ENCODE measurements at places on chromosomes 12 and 14. TPM values are rescaled to one million over a fixed set of nuclear protein-coding genes. Genes with fewer than 3 reads are reported as not detected.
A peak's percentile ranks its signal among the peaks of the same experiment; 100 is the strongest.

Gene AMHR2
- total RNA-seq: not detected

Gene SLCO1A2
- total RNA-seq: not detected

Gene ASCL1
- not detected for total RNA-seq

Gene PTPRQ
- not detected for total RNA-seq

Gene CCDC38
- not detected for total RNA-seq

Gene NR1H4
- total RNA-seq: not detected

Gene RNASE1
- total RNA-seq: 182 TPM

Gene WNT5B
- not detected for total RNA-seq

- peaks cover 12% of the 10 kb centered on the region for H3K27me3 ChIP-seq
- H3K27ac ChIP-seq: no peak overlapping the region
- no peaks in the 10 kb centered on the region for H3K36me3 ChIP-seq
- DNase-seq: no peak
- no peaks in the 10 kb centered on the region for H3K4me1 ChIP-seq
- H3K4me3 ChIP-seq: no peak overlapping the region
These were observed 42.3 kb upstream of the BATF start for GRCh38 chr14:75479770-75480600.

GRCh38 chr12:1421091-1421846, 173.1 kb downstream of the FBXL14 start:
- H3K4me1 ChIP-seq: no peaks in the 10 kb centered on the region
- no peak for DNase-seq
- H3K36me3 ChIP-seq: no peaks in the 10 kb centered on the region
- H3K4me3 ChIP-seq: no peak overlapping the region

DNA sequence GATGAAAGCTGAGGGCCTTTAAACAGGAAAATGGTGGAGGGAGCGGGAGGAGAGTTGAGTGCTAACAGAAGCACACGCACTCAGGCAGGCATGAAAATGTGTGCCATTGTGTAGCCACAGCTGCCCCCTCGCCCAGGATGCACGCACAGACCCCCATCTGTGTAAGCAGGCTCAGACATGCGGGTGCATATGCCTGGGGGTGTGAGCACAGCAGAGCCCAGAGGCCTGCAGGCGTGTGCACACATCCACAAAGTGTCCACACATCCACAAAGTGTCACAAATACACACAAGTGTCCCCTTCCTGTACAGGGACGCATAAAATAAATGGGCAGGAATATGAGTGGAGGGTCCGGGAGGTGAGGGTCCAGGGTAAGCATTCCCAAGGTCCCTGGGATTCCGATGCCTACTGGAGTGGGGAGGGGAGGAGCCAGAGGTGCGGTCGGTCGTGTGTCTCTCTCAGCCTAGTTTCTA, 805 bp upstream of the KRT7 start:
- no peak overlapping the region for H3K4me3 ChIP-seq
- H3K27ac ChIP-seq: peak overlapping the region; percentile 84
- no peaks in the 10 kb centered on the region for H3K36me3 ChIP-seq
- H3K4me1 ChIP-seq: peaks cover 44% of the 10 kb centered on the region

DNA sequence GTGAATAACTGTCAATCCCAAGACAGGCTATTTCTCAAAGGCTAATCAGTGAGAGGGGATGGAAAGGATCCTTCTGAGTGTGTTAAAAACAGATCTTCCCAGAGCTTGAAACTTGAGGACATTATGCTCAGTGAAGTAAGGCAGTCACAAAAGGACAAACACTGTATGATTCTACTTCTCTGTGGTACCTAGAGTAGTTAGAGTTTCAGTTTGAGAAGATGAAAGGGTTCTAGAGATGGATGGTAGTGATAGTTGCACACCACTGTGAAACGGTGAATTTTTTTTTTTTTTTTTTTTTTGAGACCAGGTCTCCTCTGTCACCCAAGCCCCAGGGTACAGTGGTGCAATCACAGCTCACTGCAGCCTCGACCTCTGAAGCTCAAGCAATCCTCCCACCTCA, 133.8 kb downstream of the SAMD4A start:
- H3K4me1 ChIP-seq: peaks cover 15% of the 10 kb centered on the region
- peaks cover 10% of the 10 kb centered on the region for H3K36me3 ChIP-seq
- no peak for DNase-seq
- no peaks in the 10 kb centered on the region for H3K27me3 ChIP-seq
- no peak overlapping the region for H3K4me3 ChIP-seq

DNA sequence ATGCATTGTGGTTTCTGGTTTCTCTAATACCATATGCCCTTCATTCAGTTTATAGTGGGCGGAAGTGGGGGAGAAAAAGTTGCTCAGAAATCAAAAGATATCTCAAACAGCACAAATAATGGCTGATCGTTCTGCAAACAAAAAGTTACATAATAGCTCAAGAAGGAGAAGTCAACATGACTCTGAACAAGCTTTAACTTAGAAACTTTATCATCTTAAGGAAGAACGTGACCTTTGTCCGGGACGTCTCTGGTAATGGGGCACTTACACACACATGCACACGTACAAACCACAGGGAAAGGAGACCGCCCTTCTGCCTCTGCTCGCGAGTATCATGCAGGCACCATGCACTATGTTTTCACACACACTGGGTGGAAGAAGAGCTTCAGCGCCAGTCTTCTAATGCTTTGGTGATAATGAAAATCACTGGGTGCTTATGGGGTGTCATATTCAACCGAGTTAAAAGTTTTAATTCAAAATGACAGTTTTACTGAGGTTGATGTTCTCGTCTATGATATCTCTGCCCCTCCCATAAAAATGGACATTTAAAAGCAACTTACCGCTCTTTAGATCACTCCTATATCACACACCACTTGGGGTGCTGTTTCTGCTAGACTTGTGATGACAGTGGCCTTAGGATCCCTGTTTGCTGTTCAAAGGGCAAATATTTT, 4.7 kb downstream of the FOS start:
- no peak overlapping the region for H3K27ac ChIP-seq
- peaks cover 3% of the 10 kb centered on the region for H3K4me1 ChIP-seq
- H3K4me3 ChIP-seq: no peak overlapping the region
- peaks cover 9% of the 10 kb centered on the region for H3K36me3 ChIP-seq
- peaks cover 7% of the 10 kb centered on the region for H3K27me3 ChIP-seq

- H3K27ac ChIP-seq: no peak overlapping the region
- H3K4me1 ChIP-seq: no peaks in the 10 kb centered on the region
- H3K36me3 ChIP-seq: no peaks in the 10 kb centered on the region
- no peak overlapping the region for H3K4me3 ChIP-seq
These were observed 22.4 kb upstream of the GPR33 start for GRCh38 chr14:31510222-31510621.

DNA sequence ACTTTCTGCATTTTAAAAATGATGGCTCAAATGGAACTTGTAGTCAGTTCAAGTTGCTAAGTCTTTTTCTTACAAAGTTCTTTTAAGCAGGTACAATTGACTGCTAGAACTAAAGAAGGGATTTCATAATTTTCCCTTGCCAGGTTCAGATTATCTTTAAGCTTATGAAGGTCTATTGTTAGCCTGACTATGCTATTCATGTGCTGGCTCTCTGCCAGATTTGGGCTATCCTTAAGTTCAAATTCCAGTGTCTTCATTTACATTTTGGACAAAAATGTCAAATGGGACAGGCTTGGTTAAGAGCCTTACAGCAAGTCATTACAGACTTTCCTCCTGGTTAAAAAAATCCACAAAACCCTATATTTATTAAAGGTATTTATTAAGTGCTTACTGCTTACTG, 42.3 kb downstream of the INSM2 start:
- H3K36me3 ChIP-seq: no peaks in the 10 kb centered on the region
- H3K27ac ChIP-seq: no peak overlapping the region
- no peaks in the 10 kb centered on the region for H3K4me1 ChIP-seq
- DNase-seq: peak; percentile 9
- no peak overlapping the region for H3K4me3 ChIP-seq

- no peaks in the 10 kb centered on the region for H3K4me1 ChIP-seq
- no peak overlapping the region for H3K4me3 ChIP-seq
- no peak overlapping the region for H3K27ac ChIP-seq
- H3K27me3 ChIP-seq: no peaks in the 10 kb centered on the region
- H3K36me3 ChIP-seq: no peaks in the 10 kb centered on the region
These were observed 237.3 kb downstream of the RGS6 start for GRCh38 chr14:72169521-72169920.

DNA sequence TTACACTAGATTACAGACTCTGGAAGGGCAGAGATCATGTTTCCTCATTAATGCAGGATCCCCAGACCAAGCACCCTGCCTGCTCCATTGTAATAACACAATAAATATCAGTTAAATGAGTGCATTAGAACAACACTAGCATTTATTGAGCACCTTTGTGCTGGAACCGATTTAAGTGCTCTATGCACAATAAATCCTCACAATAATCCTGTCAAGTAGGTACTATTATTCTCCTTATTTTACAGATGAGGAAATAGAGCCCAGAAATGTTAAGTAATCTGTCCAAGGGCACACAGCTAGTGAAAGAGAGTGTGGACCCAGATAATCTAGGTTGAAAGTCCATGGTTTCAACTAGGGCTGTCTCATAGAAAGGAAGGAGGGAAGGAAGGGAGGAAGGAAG, 69.8 kb downstream of the MAP1LC3B2 start:
- H3K4me1 ChIP-seq: no peaks in the 10 kb centered on the region
- H3K27ac ChIP-seq: no peak overlapping the region
- H3K27me3 ChIP-seq: peaks cover 2% of the 10 kb centered on the region
- DNase-seq: no peak

GRCh38 chr12:40300490-40300889, 75.7 kb downstream of the LRRK2 start:
- DNase-seq: no peak
- H3K27me3 ChIP-seq: no peaks in the 10 kb centered on the region
- no peak overlapping the region for H3K27ac ChIP-seq
- no peaks in the 10 kb centered on the region for H3K36me3 ChIP-seq
- H3K4me3 ChIP-seq: no peak overlapping the region

DNA sequence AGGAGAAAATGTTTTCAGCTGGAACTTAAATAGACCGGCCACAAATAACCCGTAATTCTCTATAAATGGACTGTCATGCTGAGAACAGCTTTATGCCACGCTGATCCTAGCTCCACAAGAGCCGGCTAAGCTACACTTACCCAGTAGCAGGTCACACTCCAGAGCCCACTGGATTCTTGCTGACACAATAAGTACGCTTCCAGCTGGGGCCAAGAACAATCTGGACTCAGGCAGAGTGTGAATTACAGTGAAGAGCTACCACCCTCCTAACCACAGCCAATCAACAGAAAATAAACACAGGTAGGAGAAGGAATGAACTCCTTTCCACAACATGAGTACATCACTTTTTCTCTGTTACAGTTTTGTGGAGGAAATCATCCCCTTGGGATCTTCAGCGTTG, 531.3 kb downstream of the GALC start:
- H3K36me3 ChIP-seq: no peaks in the 10 kb centered on the region
- no peaks in the 10 kb centered on the region for H3K27me3 ChIP-seq
- DNase-seq: no peak
- no peaks in the 10 kb centered on the region for H3K4me1 ChIP-seq
- no peak overlapping the region for H3K27ac ChIP-seq

DNA sequence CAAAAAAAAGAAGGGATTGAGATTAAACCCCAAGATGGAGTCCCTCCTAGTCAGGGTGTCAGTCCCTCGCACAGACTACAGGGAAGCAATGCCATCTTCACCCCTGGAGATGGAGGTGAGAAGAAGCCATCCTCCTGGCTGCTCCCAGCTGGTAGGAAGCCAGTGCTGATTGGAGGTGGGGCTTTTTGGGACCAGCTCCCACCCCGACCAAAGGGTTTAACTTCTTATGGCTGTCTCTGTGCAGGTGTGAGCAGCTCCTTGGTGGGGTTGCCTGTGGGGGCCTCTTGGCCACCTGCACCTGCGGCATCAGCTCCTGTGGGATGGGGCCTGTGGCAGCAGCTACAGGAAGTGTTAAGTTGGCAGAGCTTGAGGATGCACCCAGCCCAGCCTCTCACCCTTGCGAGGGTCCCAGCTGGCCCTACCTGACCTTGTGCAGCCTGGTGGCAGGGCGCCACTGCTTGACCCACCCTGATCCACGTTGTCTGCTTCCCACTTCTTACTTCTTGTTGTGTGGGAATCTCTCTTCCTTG, 3.8 kb upstream of the KRT86 start:
- DNase-seq: no peak
- H3K36me3 ChIP-seq: no peaks in the 10 kb centered on the region
- peaks cover 22% of the 10 kb centered on the region for H3K27me3 ChIP-seq
- no peaks in the 10 kb centered on the region for H3K4me1 ChIP-seq
- H3K27ac ChIP-seq: no peak overlapping the region

GRCh38 chr14:103563844-103564505, 1.2 kb downstream of the COA8 start:
- no peak for DNase-seq
- H3K4me3 ChIP-seq: peak overlapping the region; percentile 61
- H3K4me1 ChIP-seq: peaks cover 27% of the 10 kb centered on the region
- peaks cover 12% of the 10 kb centered on the region for H3K36me3 ChIP-seq
- H3K27me3 ChIP-seq: no peaks in the 10 kb centered on the region

GRCh38 chr14:35402323-35403113, 2.0 kb downstream of the NFKBIA start:
- H3K27me3 ChIP-seq: no peaks in the 10 kb centered on the region
- H3K4me1 ChIP-seq: peaks cover 56% of the 10 kb centered on the region
- H3K27ac ChIP-seq: peak overlapping the region; percentile 74
- peaks cover 15% of the 10 kb centered on the region for H3K36me3 ChIP-seq

GRCh38 chr14:77640756-77641533, 24.5 kb upstream of the SPTLC2 start:
- H3K36me3 ChIP-seq: no peaks in the 10 kb centered on the region
- H3K27me3 ChIP-seq: no peaks in the 10 kb centered on the region
- DNase-seq: peak; percentile 24
- H3K4me3 ChIP-seq: no peak overlapping the region
- peak overlapping the region; percentile 1 for H3K27ac ChIP-seq

GRCh38 chr12:94157981-94158411, 9.6 kb downstream of the PLXNC1 start:
- no peaks in the 10 kb centered on the region for H3K4me1 ChIP-seq
- H3K27ac ChIP-seq: no peak overlapping the region
- peaks cover 7% of the 10 kb centered on the region for H3K27me3 ChIP-seq
- no peaks in the 10 kb centered on the region for H3K36me3 ChIP-seq
- H3K4me3 ChIP-seq: no peak overlapping the region

DNA sequence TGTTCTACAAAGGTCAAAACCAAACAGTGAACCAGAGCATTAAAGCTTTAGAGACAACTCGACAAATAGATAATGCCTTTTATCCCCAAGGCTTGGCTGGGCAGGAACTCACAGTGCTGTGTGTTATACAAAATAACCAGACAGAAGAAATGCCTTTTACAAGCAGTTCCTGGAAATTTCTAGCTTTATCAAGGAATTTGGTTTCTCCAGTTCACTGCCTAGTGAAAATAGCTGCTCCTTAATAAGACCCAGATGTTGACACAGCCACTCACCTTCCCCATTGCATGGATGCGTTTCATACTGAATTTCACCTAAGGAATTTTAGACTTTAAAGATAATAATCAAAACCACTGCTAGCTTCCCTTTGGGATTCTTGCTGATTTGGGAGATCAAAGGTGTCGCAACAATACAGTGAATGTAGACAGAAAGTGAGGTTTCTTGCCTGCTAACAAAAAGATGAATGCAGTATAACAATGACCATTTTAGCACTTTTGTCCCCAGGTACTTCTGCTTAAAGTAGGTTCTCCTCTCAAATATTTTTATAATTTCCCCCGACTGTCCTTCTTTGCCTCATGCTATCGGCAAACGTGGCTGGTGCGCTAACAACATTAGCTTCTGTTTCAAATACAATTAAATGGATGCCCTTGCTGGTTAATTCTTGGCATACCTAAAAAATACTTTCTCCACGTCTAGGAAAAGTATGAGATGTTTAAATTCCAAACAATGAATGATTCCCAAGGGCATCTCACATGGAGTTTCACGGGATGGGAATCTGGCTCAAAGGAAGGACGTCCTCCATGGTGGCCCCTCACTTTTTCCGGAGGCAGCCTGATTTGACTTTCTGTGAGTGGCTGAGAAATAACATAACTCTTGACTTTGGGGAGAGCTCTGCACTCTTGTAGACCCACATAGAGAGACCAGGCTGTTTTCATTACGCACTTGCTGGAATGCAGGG, 162.4 kb downstream of the C12orf75 start:
- no peaks in the 10 kb centered on the region for H3K27me3 ChIP-seq
- peaks cover 30% of the 10 kb centered on the region for H3K4me1 ChIP-seq
- H3K4me3 ChIP-seq: no peak overlapping the region
- H3K36me3 ChIP-seq: peaks cover 14% of the 10 kb centered on the region
- no peak overlapping the region for H3K27ac ChIP-seq
